ENCODE measurements at places on chromosomes 13 and 19. TPM values are rescaled to one million over a fixed set of nuclear protein-coding genes. Genes with fewer than 3 reads are reported as not detected.

GRCh38 chr13:112141643-112142400, 74.9 kb downstream of the SOX1 start:
- no peak for DNase-seq

GRCh38 chr19:44757057-44757734, 8.7 kb downstream of the BCL3 start:
- no peak for DNase-seq

GRCh38 chr13:41313117-41313516, 2.0 kb downstream of the NAA16 start:
- DNase-seq: no peak

The CERS1 gene
- total RNA-seq: not detected

The ZNF431 gene
- 21.3 TPM for total RNA-seq

DNA sequence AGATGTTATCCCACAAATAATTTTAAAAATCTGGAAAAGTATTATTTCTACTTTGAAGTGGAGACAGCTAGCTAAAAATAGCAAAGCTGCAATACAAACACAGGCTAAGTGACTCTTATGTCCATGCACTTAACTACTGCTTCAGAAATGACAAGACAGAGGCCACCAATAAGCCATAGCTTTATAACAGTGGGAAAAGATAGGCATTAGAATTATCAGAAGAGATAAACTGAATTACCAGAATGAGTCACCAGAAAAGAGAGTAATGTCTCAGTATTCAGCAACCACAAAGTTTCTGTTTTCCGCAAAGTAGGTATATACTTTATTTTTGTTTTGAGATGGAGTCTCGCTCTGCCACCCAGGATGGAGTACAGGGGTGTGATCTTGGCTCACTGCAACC, 17.1 kb downstream of the CLN5 start:
- DNase-seq: no peak

DNA sequence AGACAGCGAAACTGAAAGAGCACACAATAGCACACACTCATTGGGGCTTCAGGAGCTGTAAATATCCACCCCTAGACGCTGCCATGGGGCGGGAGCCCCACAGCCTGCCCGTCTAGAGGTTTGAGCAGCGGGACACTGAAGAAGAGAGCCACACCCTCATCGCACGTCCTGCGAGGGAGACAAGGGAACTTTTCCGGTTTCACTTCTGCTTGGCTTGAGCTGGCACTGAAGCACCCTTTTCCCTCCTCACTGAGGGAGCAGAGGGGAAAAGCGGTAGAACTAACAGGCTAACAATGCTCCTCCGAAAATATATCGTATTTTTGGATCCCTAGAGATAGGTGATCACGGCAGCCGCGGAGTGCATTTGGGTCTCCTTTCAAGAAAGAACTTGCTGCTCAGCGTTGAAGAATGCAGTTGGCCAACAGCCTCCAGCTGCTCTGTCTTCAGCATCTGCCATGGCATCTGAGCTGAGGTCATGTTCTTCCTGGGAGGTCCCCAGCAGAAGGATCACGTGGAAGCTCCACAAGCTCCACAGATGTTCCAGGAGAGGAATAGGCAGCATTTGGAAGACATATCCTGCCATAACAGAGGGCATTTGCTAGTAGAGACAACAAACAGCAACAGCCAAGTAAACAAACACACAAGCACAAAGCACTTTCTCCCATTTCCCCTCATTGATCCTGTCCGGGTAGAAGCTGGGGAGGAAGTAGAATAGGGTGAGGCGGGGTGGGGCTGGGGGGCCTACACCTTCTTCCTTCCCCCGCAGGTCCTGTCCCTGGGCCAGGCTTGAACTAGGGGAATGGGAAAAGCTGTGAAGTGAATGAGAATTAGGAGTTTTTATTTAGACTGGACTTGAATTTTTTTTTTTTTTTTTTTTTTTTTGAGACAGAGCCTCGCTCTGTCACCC, 44.8 kb upstream of the ALOX5AP start:
- no peak for DNase-seq

The CNMD gene
- total RNA-seq: not detected

The GARIN5A gene
- total RNA-seq: 0.60 TPM

The SULT2A1 gene
- total RNA-seq: not detected

The ZNF491 gene
- total RNA-seq: 2.2 TPM

DNA sequence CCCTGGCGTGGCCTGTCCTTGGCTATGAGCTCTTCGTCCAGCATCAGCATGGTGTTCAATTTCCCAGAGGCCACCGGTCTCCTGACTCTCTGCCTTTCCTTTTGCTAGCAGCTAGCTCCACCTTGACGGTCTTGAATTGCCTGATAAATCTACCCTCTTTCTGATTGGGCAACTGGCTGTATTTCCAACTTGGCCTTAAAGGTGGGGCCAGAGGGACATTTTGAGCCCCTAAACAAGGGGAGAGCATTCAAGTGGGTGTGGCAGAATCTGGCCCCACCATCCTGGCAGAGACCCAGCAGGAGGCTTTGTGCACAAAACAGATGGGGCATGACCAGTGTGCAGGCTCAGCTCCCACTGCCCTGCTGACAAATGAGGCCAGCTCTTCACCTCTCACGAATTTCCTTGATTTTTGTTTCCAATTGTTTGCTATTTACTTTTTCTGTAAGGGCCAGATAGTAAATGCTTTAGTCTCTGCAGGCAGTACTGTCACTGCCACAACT, 148.9 kb upstream of the VSTM2B start:
- DNase-seq: no peak

GRCh38 chr19:19335408-19336158, 15.0 kb downstream of the MAU2 start:
- DNase-seq: no peak

- no peak for DNase-seq
These were observed 597.7 kb downstream of the GPC6 start for GRCh38 chr13:93824286-93824685.

The ZNF490 gene
- total RNA-seq: 5.2 TPM

The ERF gene
- 48.8 TPM for total RNA-seq

The ADGRE3 gene
- not detected for total RNA-seq

GRCh38 chr13:75364131-75364713, 117.7 kb downstream of the TBC1D4 start:
- DNase-seq: no peak

Measured in activated naive CD4-positive, alpha-beta T cell treated with anti-CD3 and anti-CD28 coated beads, Interleukin-2, amount 50 U/mL, for 72 hours (primary cell).